Left ventricle myocardium superior (tissue), 1 donor: ENCODE measurements at places on chromosomes 1 and 21.
A peak's percentile ranks its signal among the peaks of the same experiment; 100 is the strongest.

DNA sequence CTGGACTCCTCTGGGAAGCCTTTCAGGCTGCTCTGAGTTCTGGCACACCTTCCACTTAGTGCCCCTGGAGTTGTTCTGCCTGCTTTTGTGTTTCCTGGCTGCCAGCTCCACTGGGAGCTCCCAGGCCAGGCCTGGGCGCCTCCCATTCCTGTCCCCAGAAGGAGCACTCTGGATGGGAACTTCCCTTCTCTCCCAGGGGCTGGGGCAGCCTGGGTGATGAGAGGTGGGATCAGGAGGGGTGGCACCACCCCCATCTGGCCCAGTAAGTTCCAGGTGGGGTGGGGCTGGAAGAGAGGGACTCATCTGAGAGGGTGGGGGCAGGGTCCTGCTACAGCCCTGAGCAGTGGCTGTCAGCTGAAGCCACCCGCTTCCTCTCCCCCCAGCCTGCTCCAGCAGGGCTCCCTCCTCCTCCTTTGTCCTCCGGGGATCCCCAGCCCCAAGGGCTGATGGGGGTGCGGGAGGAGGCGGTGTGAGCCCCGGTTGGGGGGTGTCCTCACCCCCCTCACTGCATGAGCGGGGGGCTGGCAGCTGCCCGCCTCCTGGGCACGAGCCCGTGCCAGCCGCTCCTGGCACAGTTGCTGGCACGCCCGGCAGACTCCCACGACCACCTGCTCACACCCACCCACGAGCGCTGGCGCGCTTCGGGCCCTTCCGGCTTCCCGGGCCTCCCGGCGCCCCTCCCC lies 4.7 kb downstream of the FOXO6 start:
- no peak for DNase-seq

GRCh38 chr1:14522926-14523241 lies 75.6 kb upstream of the KAZN start:
- peak; percentile 39 for DNase-seq

DNA sequence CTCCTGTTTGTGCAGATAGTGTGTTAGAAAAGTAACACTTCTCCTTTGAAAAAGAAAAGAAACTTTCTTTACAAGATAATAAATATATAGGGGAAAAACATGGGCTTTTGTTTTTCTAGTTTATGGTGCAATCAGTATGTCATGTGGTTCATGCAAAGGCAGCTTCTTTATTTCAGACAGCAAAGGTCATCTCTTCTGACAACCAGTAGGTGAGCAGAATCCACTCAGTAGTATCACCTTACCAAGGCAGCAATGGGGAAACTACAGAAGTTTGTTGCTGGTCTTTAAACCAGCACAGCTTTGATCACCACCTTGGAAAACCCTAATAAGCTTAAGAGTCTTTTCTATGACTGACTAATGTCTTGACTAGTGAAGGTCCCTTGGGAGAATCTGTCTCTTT lies 13.0 kb upstream of the SAMSN1 start:
- DNase-seq, result no peak

DNA sequence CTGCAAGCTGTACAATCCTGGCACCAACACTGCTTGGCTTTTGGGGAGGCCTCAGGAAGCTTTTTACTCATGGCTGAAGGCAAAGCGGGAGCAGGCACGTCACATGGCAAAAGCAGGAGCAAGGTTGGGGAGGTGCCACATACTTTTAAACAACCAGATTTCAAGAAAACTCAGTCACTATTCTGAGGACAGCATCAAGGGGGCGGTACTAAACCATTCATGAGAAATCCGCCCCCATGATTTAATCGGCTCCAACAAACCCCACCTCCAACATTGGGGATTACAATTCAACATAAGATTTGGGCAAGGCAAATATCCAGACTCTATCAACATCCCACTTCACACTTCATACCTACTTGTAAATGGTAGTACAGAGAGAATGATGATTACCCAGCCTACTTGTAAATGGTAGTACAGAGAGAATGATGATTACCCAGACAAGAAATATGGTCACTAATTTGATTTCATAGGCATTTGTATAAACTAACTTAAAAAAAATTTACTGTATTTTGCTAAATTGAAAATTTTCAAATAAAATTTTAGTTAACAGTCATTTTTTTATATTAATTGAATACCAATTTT lies 24.9 kb downstream of the ATP5PF start:
- DNase-seq, result no peak

DNA sequence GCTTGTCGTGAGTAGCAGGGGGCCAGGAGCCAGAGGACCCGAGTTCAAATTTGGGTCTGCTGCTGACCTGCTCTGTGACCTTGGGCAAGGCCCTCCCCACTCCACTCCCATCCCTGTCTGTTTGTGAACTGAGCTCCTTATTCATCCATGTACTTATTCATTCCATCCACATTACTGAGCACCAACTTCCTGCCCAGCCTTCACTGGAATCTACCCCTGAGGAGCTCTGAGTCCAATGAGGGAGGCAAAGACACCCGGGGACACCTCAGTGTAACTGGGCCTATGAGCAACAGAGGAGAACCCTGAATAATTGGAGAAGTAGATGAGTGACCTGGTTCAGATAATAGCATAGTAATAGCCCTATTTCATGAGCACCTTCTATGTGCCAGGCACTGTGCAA lies 8.9 kb downstream of the BSND start:
- DNase-seq, result no peak

DNA sequence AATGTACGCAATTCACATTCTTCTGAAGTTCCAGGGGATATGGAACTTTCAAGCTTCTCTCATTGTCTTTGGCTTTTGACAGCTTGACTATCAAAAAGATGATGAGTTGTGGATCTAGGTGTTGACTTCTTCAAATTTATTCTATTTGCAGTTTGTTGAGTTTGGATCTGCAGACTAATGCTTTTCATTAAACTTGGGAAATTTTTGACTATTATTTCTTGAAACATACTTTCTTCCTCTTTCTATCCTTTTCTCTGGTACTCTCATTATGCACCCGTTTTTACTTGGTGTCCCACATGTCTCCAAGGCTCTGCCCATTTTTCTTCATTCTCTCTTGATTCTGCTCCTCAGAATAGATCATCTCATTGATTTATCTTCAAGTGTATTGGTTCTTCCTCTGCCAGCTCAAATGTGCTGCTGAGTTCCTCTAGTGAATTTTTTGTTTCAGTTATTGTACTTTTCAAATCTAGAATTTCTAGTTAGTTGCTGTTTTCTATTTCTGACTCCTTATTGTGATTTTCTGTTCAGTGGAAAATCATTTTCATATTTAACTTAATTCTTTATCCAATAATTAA lies 49.4 kb downstream of the CYP2J2 start:
- no peak for DNase-seq

GRCh38 chr1:98398092-98398491 lies 263.4 kb upstream of the SNX7 start:
- no peak for DNase-seq
